ENCODE measurements at places on chromosomes 13 and 19.

DNA sequence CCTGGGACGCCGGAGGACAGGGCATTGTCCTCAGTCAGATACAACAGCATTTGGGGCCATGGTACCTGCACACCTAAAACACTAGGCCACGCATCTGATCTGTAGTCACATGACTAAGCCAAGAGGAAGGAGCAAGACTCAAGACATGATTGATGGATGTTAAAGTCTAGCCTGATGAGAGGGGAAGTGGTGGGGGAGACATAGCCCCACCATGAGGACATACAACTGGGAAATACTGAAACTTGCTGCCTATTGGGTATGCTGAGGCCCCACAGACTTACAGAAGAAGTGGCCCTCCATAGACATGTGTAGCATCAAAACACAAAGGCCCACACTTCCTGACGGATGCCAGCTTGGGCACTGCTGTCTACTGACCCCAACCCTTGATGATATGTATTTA is 1.4 kb upstream of the ICAM4 start:
- no peak for DNase-seq

- DNase-seq, result no peak
Measured at GRCh38 chr13:93289842-93290241, 63.2 kb downstream of the GPC6 start.

DNA sequence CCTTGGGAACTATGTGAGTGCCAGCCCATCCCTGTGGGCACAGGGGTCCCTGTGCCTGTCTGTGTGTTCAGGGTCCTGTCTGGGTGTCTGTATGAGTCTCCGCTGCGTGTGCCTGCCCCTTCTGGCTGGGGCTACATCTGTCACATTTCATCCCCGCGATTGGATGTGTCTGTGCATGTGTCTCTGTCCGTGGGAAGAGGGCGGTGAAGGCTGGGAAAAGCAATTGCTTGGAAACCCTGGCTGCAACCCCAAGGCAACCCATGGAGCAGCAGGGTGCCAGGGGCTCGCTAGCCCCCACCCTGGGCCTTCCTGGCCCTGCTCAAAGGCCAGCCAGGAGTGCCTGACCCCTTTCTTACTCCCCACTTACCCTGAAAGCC is 1.4 kb downstream of the MAG start:
- DNase-seq, result no peak

DNA sequence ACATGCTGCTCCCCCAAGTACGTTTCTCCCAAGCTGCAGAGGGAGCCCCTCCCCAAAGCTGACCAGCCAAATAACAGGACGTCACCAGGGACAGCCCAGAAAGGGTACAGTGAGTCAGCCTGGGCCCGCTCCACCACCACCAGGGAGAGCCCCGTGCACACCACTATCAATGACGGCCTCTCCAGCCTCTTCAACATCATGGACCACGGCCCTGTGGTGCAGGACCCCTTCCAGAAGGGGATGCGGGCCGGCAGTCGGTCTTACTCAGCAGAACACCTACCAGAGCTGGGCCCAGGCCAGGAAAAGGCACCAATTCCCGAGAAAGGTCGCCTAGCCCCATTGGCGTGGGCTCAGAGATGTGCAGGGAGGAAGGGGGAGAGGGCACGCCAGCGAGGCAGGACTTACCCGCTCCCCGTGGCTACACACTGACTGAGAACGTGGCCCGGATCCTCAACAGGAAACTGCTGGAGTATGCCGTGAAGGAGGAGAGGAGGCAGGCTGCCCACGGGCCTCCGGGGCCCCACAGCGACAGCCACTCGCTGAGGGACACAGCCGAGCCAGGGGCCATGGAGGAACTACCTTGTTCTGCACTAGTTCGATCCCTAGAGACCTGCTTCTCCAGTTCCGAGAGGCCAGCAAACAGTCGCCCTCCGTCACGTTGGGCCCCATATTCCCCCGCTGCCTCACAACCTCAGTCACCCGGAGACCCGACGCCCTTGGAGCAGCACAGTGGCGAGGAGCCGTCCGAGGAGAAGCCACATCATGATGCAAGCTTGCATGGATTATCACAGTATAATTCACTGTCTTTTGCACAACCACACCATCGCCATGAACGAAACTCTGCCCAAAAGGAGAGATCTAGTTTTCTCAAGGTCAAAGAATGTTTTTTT is 815.9 kb upstream of the KLHL1 start:
- no peak for DNase-seq

DNA sequence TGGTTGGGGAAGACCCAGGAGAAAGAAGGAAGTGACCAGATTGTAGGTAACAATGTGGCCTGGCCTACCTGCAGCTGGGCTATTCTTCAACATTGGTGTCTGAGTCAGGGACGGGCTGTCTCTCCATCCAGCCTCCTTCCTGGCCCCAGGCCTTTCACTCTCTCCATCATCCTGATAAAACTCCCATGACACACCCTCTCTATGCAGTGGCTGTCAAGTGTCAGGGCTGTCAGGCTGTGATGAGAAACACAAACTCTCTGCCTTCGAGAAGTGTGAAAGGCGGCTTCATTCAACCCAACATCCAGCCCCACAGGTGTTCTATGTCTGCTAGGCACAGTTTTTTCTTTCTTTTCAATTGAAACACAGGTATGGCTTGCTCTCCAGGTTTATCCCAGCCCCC is 153.3 kb upstream of the VSTM2B start:
- DNase-seq, result no peak

DNA sequence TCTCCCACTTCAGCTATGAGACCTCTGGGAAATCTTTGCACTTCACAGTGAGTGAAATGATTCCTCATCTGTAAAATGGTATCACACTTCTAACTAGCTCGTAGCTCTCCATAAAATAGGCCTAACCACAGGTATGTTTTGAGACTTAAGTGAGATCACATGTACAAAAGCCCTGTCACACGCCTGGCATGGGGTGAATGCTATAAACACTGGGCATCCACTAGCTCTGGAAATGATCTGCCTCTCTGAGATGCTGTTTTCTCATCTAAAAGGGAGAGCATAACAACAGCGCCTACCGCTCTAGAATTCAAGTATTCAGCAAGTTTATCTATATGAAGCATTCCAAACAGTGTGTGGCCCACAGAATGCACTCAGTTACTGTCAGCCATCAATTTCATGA is 2.2 kb downstream of the AKT2 start:
- no peak for DNase-seq

- no peak for DNase-seq
Measured at GRCh38 chr19:57338877-57339276, 12.2 kb upstream of the ZNF304 start.

GRCh38 chr13:21641629-21642028 is 29.2 kb upstream of the FGF9 start:
- DNase-seq, result no peak

- DNase-seq, result no peak
Measured at GRCh38 chr13:47539317-47539716, 461.8 kb downstream of the SUCLA2 start.

DNA sequence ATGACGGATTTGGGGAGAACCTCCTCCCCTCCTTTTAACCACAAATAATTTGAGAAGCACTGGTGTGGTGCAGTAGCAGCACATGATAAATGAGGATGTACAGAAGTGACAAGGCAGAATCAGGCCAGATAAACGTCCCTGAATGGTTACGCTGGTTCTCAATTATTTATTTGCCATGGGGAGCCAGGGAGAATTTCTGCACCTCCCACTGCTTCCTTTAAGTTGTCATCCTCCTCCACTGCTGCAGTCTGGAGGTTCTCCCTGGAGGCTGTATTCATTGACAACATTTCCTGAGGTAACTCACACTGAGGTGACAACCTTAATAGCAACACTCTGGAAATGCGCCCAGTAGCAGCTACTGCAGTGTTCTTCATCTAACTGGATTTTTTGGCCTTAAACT is 308.9 kb upstream of the SLITRK1 start:
- no peak for DNase-seq

- no peak for DNase-seq
Measured at GRCh38 chr19:2166741-2167738, 3.3 kb downstream of the DOT1L start.

DNA sequence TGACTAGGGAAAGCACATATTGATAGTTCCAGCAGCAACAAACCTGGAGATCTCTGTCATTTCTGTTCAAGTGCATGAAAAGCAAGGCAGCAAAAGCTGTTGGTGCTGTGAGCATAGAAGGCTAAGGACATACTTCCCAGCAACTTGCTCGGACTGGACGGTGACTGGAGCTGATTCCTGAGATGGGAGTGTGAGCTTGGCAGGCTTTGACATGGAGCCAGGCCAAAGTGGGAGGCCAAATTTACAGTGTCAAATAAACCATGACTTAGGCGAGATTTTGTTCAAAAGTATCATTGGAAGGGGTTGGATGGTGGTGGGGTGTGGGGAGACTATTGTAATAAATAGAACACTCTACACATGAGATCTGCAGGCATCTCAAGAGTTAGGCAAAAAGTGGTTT is 5.9 kb upstream of the ARGLU1 start:
- no peak for DNase-seq

- DNase-seq, result no peak
Measured at GRCh38 chr13:46124967-46125933, 20.4 kb upstream of the CPB2 start.

DNA sequence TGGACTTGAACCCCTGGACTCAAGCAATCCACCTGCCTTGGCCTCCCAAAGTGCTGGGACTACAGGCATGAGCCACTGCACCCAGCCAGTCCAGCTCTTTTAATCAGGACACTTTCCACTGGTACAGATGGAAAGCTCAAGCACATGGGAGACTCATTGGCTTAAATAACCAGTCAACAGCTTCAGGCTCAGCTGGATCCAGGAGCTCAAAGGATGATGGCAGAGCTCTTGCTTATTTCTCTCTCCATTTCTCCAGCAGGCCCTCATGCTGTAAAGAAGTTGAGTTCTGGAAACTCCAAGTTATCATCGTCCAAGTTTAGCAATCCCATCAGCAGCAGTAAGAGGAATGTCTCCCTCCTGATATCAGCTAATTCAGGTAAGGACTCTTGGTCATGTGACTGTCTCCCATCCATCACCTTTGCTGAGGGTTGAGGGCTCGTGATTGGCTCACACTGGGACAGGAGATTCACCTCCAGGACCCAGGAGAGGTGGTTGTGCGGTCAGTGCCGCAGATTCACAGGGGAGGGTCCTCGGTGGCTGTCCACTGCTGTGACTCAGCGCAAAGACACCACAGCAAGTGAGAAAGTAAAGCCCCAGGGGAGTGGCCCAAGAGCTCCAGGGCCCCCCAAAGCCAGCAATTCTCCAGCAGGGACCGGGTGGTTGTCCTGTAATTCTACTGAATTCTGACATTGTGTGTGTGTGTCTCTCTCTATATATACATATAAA is 5.1 kb downstream of the CCL25 start:
- DNase-seq, result no peak

DNA sequence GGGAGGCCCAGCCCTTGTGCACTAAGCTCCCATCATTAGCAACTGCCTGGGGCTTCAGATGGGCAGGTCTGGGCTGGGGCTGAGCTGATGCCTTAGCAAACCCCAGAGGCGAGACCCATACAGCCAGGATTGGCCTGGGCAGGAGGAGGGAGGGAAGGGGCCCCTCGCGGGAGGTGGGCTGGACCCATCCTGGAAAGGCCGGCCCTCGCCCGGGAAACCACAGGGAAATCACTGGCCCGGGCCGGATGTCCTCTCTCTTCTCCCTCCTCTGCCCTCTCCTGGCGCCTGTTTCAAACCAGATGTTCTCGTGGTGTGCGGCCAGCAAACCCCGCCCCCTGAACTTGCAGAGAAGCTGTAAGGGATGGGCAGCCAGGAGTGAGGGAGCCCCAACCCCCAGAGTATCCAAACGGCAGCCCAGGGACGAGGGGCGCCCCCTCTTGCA is 43.1 kb downstream of the TMEM255B start:
- DNase-seq, result no peak

DNA sequence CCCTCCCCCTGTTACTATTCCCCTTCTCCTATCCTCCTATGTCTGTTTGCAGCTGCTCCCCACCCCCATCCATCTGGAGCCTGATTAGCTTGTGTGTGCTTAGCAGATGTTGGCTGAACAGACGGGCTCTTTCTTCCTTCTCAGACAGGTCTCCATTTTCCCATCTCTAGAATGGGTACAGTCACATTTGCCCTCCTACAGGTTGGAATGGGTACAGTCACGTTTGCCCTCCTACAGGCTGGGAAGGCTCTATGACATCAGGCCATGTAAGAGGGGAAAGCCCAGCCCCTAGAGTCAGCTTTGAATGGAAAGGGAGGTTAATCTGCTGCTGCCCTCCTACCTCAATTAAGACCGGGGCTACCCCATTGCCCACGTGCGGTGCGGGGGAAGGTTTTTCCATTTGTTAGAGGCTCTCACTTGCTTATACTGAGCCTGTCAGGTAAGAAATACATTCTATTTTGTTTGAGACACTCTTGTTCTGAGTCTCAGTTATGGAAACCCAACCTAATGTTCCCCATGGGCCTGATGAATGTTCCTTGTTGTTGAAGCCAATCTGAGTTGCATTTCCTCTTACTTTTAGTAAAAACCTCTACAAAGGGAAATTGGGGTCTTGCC is 2.2 kb upstream of the CLEC17A start:
- DNase-seq, result no peak

DNA sequence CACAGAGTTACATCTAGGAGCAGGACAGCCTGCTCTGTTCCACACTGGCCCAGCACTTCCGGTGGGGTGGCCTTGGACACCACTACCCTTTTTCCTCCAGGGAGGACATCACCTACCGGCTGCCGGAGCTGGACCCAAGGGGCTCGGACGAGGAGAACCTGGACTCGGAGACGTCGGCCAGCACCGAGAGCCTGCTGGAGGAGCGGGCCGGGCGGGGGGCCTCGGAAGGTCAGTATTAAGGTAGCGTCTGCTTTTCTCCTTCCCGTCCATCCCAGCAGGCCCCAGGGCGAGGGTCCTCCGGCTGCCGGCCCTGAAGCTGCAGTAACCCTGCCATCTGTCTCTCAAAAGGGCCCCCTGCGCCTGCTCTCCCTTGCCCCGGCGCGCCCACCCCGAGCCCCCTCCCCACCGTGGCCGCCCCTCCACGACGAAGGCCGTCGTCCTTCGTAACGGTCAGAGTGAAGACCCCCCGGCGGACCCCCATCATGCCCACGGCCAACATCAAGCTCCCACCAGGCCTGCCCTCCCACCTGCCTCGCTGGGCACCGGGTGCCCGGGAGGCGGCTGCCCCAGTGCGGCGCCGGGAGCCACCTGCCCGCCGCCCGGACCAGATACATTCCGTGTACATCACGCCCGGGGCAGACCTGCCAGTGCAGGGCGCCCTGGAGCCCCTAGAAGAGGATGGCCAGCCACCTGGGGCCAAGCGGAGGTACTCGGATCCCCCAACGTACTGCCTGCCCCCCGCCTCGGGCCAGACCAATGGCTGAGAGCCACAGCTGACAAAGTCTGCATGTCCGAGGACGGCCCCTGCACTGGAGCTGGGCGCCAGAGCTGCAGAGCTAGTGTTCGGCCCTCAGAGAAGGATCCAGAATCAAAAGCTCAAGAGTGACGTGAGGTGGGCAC is 3.4 kb upstream of the USE1 start:
- DNase-seq, result no peak

- no peak for DNase-seq
Measured at GRCh38 chr19:47693903-47694302, 19.3 kb upstream of the EHD2 start.

DNA sequence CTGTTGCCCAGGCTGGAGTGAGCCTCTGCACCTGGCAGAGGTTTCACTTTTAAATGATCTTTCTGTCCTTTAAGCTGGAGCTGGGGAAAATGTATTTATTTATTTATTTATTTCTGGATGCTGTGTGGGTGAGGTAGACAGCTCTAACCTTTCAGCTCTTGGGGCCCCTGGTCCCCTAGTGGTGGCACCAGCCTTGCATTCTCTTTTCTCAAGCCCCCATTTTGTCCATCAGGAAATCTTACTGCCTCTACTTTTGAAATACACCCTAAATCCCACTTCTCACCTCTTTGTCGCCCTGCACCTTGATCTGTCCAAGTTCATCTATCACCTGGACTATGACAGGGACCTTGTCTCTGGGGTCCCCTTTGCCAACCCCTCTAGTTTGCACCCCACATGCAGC is 2.1 kb upstream of the B9D2 start:
- no peak for DNase-seq

GRCh38 chr19:18254546-18255503 is 19.4 kb downstream of the IQCN start:
- DNase-seq, result no peak

All from CD4-positive, alpha-beta T cell treated with Interleukin-6 for 4 hours (primary cell).